ENCODE measurements at places on chromosomes 4 and X.
A peak's percentile ranks its signal among the peaks of the same experiment; 100 is the strongest.

DNA sequence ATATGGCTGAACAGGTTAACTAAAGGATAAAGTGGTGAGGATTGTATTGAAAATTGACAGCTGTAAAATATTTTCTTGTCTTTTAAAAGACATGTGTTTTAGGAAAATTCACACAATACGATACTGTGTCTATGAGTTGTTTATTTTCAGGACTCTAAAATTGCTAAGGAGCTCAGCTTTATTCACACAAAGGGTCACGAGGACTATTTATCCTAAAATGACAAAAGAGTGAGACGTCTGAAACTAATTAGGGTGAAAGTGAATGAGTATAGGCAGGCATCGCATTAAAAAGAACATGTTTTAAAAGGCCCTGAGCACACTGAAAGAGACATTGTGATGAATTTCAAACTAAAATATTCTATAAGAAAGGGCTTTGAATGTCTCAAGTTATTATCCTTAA is 304.7 kb downstream of the SH2D1A start:
- DNase-seq: no peak

DNA sequence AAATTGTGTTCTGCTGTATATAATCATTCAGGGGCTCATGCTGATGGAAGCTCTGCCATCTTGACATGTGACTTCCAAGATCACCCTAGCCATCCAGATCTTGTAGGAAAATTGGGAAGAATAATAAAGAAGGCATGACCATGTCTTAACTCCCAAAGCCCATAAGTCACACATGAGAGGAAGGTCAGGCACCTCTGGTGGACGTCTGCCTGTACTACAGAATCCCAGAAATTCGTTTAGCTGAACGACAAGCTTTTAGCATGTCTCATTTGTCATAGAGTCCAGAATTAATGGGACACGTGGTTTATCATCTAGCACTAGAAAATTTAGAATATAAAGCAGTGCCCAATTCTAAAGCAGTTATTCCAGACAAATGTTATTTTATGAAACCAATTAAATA is 212.7 kb downstream of the CENPC start:
- DNase-seq: no peak

DNA sequence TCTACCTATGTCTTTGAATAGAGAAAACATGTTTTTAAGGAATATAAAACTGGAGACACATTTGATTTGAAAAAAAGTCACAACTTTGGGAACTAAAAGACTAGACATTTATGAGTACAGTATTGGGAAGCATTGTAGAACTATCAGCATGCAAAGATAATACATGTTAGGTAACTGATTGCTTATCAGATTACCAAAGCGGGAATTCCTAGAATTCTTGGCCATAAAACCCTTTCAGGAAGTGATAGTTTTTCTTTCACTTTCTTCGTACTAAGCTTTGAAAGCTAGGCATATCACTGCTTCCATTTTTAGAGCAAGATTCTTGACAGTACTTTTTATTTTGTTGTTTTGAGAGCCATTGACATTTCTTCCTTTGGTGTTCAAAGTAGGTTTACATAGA is 646.6 kb upstream of the PITX2 start:
- DNase-seq: no peak

DNA sequence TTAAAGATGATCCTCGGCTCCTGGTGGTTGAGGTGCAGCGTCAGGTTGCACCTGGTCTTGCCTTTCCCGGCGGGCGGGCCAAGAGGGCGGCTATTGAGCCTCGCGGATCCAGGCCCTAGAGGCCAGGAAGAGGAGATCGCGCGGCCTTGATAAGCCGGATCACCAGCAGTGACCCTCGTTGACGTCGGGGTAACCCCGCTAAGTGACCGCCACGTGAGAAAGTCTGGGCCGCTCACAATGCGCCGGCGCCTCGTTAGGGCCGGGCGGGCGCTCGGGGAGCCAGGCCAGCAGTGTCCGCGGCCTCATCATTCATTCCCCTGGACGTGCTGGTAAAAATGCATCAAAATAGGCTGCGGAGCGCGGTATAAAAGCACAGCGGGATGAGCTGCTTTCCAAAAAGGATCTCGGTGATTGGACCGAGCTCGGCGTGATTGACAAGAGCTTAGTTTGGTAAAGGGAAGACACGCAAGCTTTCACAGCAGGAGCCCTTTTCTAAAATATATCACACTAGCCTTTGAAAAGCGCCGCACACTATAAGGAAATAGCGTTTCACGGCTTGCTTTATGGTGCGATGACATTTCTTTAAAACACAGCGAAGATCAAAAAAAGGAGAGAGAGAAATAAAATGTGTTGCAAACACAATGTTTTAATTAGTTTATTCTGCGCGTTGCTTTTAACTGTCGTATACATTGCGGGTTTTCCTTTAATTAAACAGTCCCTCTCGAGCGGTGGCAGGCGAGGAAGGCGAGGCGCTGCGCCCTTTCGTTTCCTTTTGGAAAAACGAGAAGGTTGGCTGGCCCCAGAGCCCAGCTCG is 15.9 kb upstream of the ZIC3 start:
- DNase-seq: no peak

DNA sequence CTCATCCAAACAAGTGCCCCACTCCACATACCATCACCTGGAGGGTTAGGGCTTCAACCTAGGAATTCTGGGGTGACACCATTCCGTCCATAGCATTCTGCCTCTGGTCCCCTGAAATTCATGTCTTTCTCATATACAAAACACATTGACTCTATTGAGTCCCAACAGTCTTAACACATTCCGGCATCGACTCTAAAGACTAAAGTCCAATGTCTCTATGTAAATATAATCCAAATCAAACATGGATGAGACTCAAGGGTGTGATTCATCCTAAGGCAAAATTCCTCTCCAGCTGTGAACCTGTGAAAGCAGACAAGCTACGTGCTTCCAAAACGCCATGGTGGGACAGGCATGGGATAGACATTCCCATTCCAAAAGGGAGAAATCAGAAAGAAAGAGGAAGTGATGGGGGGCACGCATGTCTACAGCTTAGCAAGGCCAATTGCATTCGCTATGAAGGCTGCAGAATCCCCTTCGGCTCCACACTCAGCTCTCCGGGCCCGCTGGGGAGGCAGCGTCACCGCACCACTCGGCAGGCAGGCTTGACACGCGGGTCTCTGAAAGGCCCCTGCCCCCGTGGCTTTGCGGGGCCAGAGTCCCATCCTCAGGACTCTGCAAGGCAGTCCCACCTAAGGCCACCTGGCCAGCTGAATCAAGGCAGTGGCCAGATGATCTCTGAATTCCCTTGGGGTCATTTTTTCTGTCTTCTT is 53.2 kb downstream of the ADRA2C start:
- DNase-seq: no peak

DNA sequence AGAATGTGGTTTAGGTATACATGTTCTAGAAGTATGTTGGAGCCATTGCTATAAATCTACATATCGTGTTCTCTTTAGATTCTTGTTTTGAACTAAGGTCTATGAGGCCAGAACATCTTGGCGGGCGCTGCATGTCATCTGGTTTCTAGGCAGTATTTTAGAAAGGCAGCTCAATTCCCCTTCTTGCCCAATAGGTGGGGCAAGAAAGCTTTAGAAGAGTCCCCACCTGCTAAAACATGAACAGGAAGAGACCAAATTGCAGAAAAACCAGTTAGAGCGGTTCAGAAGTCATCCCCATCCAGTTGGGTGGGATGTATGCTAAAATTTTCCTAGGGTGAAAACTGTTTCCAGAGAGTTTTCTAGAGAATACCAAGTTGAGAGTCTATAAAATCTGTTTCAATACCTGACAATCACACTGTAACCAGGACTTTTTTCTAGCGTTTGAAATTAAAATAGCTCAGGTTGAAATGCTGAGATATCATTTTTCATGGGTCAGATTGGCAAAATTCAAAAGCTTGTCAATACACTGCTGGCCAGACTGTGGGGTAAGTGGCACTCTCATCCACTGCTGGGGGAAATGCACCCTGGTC is 17.5 kb upstream of the SH3KBP1 start:
- DNase-seq: peak; percentile 18

- DNase-seq: peak; percentile 2
These were observed at the start of gene COL4A5 for GRCh38 chrX:108439426-108439942. TSS of gene COL4A5 (plus strand) at chrX:108439838. CDS start at chrX:108440126, 288 bp downstream.

DNA sequence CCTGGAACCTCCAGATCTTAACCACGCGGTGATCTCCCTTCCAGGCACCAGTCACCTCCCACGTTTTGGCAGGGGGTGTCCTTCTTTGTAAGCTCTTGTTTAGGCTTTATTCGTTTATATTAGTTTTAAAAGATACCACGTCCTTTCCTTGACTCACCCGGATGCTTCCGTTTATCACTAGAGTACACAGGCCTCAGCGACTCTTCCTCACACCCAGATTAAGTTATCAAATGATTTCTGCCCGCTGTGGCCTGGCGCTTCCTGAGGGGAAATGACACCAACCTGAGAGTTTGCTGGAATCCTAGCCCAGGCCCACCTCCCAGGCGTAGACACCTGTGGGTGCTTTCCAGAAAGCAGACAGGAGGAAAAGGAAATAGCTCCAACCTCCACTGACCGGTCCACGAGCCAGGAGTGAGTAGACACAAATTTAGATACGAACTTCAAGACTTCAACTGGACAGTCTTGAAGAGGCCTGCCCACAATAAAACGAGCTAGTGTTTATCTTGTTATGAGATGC is 756 bp upstream of the ADAMTS3 start:
- DNase-seq: peak; percentile 1

DNA sequence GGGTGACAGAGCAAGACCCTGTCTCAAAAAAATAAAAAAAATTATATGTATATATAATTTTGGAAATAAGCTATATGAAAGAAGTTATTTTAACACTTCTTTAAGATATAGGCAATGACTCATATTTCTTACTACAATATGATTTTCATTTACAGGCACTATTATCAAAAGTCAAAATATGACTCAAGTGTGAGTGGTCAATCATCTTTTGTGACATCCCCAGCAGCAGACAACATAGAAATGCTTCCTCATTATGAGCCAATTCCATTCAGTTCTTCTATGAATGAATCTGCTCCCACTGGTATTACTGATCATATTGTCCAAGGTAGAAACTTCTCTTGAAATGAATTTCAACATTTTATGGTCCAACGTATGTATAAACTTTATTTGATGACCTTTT is 20.8 kb downstream of the OCIAD1 start:
- no peak for DNase-seq

GRCh38 chr4:150080337-150080736 is 2.1 kb downstream of the DCLK2 start:
- no peak for DNase-seq

GRCh38 chr4:105179539-105180401 is 33.1 kb downstream of the TET2 start:
- no peak for DNase-seq

DNA sequence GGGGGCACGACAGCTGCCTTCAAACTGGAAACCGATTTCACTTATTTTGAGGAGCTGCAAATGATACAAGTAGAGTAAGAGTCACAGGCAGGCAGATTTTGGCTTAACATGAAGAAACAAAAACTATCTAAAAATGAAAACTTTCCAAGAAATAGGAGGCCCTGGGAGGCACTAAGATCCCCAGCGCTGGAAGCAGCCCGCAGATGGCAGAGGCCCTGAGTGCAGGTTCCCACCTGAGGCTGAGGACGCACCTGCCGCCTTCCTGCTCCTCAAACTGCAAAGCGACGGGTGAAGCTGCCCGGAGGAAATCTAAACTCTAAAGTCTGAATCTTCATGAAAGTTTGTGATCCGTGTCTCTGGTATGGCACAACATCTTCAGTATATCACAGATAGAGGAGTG is 138.7 kb downstream of the AFAP1 start:
- DNase-seq: no peak

DNA sequence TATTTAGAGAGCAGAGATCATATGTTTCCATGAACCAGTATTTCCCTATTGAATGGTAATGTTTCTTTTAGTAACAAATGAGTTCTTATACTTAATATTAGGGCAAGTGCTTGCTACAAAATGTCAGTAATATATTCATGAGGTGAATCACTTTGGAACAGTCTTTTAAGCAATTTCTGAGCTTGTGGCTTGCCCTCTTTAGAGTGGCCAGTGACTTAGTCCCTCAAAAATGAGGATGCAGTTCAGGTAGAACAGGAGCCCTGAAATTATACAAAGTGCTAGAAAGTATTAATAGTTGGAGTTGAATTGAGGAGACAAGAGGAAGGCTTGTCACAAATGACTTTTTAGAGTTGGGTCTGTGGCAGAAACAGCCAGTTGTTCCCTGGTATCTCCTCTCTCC is 53.4 kb upstream of the PITX2 start:
- DNase-seq: no peak

- peak; percentile 3 for DNase-seq
These were observed 273.0 kb downstream of the ARHGAP24 start for GRCh38 chr4:85747882-85748491.

DNA sequence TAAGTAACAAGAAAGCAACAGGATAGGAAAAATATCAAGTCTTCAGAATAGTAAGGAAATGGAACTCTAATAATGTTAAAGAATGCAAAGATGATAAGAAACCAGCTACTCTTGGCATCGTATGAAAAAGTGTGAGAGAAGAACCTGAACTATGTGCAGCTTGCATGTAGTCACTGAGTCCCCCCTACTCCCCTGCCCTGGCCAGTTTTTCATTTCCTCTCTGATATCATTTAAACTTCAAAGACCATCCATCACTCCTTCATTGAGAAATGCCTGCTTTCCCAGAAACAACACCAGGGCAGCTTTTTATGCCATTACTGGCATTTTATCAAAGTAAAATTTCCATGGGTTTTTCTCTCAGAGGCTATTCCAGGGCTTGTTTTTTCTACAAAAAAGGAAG is 28.1 kb downstream of the INPP4B start:
- DNase-seq: no peak

- DNase-seq: no peak
These were observed 229.2 kb upstream of the AGA start for GRCh38 chr4:177671387-177671786.

DNA sequence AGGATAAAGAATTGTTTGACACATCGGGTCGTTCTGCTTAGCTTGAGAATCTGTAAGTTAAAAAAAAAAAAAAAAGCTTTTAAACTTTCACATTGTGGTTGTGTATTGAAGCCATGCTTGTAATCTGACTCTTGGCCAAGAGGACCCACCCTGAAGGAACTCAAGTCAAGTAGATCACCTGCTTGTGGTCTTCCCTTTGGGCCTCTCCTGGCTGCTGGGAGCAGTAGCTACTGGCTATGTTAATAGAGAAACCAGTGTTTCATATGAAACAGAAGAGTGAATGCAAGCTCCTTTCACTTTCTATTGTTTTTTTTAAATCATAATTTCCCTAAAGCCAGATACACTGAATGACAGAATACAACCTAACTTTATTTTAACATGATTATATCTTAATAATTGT is 402.4 kb upstream of the NDST4 start:
- no peak for DNase-seq

GRCh38 chrX:2690856-2691542 is at the start of gene CD99:
TSS of gene CD99 (plus strand) at chrX:2691295. CDS start at chrX:2691361, 66 bp downstream.
- peak; percentile 91 for DNase-seq

- no peak for DNase-seq
These were observed 97.4 kb upstream of the MED14 start for GRCh38 chrX:40832723-40833122.

GRCh38 chr4:118867311-118868067 is 21.2 kb upstream of the SYNPO2 start:
- DNase-seq: no peak

GRCh38 chr4:23660865-23661264 is 229.0 kb downstream of the PPARGC1A start:
- DNase-seq: no peak

DNA sequence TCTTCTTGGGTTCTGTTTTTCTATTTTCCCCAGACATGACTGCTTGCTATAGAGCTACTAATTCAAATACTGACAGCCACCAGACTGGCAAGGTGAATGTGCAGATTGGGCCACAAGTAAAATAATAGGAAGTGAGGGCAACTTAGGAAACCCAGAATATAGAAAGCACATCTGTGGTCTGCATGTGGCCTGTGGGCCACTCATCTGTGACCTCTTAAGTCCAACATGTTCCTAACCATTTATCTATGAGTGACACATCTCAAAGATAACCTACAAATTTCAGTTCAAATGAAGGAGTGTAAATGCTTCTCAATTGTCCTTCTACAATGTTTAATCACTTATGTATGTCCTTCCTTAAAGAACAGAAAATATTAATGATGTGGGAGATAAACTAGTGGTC is 128.9 kb downstream of the REELD1 start:
- DNase-seq: no peak

Measured in stimulated activated CD4-positive, alpha-beta T cell treated with anti-CD3 and anti-CD28 coated beads, Interleukin-15, amount 100 ng/mL, for 24 hours (primary cell).